ENCODE measurements at places on chromosomes 6 and 20.
A peak's percentile ranks its signal among the peaks of the same experiment; 100 is the strongest.

DNA sequence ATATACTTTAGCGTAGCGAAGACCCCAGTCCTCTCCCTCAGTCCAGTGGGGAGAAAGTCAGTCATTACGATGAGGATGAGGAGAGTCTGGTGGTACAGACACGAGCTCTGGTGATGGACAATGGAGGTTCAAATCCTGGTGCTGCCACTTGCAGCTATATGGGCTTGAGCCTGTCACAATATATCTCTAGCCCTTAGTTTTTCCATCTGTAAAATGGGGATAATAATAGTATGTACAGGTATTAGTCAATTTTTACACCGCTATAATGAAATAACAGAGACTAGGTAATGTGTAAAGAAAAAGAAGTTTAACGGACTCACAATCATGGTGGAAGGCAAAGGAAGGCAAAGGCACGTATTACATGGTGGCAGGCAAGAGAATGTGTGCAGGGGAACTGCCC is 237.9 kb downstream of the BCAS1 start:
- DNase-seq: no peak

- no peak for DNase-seq
Measured at GRCh38 chr6:107793191-107793590, 30.9 kb downstream of the SCML4 start.

- no peak for DNase-seq
Measured at GRCh38 chr6:53130569-53131290, 17.9 kb downstream of the GCM1 start.

DNA sequence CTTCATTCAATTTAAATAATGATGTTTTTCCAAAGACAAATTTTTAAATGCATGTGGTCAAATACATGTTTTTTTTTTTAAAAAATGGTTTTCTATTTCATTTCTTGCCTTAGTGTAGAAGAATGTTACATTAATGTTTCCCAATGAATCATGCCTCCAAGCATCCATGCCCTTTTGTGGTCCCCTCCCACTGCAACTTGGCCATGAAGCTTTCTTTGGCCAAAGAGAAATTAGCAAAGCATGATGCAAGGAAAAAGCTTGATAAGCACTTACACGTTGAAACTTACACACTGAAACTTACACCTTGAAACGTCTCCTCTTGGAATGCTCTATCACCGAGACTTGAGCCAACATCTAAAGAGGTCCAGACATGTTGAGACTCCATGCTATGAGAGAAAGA is 93.0 kb upstream of the ELOVL5 start:
- no peak for DNase-seq

GRCh38 chr6:150822932-150823331 is 42.6 kb upstream of the MTHFD1L start:
- no peak for DNase-seq

GRCh38 chr6:109194880-109195279 is 99.6 kb downstream of the CEP57L1 start:
- DNase-seq: no peak

GRCh38 chr6:139406577-139407343 is 32.3 kb upstream of the CITED2 start:
- no peak for DNase-seq

- no peak for DNase-seq
Measured at GRCh38 chr20:3473324-3473723, 2.5 kb downstream of the ATRN start.

GRCh38 chr20:61611401-61612180 is 359.5 kb downstream of the CDH4 start:
- no peak for DNase-seq

DNA sequence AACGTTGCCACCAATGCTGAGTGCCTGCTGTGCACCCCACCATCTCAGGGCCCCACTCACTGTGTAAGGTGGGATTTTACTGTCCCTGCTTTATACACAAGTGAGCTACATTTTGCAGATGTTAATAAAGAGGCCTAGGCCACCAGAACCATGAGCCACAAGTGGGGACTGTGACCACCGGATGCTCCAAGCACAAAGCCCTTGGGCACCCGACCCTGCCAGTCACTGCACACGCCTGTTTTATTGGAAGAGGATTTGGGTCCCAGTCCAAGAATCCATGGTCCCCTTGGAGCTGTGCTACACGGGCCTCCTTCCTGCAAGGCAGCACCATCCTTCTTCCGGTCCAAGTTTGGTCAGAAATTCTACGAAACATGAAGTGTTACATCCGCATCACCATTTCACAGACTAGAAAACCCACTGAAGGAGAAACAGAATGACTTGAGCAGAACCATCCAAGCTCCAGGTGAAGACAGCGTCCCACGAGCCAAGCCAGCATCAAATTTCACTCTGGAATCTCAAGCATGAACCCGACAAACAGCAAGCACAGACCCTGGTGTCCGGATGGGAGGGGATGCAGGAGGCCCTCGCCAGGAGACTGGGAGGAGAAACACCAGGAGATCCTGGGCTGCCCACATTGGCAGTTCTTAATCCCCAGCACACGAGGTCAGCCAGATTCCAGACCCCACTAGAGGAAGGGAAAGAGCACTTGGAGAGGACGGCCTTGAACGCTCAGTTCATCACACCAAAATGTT is 226.9 kb downstream of the DLL1 start:
- no peak for DNase-seq

- no peak for DNase-seq
Measured at GRCh38 chr6:144317736-144318135, 32.6 kb downstream of the UTRN start.

GRCh38 chr20:46945465-46945864 is 50.8 kb downstream of the EYA2 start:
- DNase-seq: no peak

- DNase-seq: no peak
Measured at GRCh38 chr6:1322156-1322555, 10.3 kb downstream of the FOXQ1 start.

DNA sequence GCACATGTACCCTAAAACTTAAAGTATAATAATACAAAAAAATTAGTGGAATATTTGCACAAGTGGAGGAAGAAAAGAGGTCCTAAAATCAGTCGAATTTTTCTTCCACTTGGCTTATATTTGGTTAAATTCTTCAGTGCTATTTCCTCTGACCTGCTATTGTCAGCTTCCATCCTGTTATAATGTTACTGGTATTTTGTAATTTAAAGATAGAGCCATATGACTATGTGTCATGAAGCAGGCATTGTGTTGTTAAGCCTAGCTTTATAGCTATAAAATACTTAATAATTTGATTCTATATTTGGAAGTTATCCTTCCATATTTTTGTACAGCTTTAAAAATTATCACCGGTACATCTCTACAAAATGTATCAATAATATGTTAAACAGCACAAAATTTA is 455.9 kb upstream of the MARCKS start:
- no peak for DNase-seq

- DNase-seq: peak; percentile 72
Measured at GRCh38 chr20:20360464-20360863, 7.4 kb upstream of the INSM1 start.

DNA sequence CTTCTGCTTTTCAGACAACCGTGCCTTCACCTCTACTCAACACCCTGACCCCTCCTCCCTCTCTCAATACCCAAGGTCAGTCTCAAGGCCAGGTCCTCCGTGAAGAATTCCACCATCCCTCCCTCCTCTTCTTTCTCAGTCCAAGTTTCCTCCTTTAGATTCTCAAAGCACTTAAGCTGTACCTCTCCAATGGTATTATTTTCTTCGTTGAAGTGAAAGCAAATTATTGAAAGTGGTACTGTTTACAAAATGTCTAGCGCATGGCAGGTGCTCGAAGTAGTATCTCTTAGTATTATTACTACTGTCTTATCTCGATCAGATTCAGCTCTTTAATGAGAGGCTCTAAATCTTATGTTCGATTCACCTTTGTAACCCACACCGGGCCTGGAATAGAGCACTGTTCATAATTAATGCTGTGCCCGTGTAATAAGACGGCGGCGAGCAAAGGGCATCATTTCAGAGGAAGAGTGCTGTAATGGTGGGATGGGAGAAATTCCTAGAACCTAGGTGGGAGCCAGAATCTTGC is 593 bp upstream of the RALGAPB start:
- DNase-seq: no peak

DNA sequence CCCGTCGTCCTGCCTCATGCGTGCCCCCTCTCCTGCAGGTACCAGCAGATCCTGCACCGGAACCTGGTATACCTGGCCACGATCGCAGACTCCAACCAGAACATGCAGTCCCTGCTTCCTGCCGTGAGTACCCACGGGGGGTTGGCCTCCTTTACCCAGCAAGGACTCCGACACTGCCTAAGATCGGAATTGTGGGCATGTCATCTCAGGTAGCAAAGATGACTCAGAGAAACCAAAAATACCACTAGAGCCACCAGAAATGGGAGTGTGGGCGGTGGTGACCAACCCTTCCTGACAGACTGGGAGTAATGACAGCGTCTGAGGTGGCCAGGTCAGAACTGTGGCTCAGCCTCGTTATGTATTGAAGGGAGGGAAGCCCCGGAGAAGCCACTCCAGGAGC is 16.3 kb downstream of the SS18L1 start:
- DNase-seq: no peak

- no peak for DNase-seq
Measured at GRCh38 chr6:147738516-147739162, 230.1 kb downstream of the SAMD5 start.

GRCh38 chr6:105553171-105553570 is 150.3 kb upstream of the PREP start:
- DNase-seq: no peak

- DNase-seq: no peak
Measured at GRCh38 chr20:10318291-10319024, 99.8 kb downstream of the SNAP25 start.

GRCh38 chr6:39999006-39999867 is 65.0 kb upstream of the MOCS1 start:
- DNase-seq: no peak

DNA sequence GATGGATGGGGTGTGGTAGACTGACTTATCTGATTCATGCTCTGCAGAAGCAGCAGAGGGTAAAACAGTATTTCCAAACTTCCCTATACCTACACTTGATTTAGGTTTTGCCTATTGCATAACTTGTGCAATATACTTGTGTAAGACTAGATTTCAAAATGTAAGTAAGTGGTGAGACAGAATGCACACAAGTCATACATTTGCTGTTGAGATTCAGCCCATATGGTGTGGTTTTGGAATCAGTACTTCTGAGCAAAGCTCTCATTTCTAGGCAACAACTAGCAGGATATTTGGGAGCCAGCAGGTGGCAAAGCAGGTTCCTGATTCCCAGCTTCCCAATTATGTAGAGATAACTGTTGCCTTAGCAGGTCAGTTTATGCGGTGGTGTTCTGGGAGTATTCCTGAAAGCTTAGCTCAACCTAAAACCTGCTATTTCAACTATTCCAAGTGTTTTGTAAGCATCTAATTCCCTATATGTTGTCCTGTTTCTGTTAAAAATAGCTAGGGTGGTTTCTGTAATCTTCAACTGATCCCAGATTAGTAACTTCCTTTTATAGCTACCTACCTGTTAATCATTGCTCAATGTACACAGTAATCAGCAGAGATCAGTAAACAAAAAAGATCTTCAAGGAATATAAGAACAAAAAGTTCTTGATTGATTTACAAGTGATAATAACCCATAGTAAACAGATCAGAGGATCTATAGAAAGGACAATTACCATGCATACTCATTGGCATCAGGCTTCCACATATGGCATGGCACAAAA is 8.5 kb upstream of the FABP7 start:
- no peak for DNase-seq

- no peak for DNase-seq
Measured at GRCh38 chr6:13989496-13990144, 64.9 kb downstream of the RNF182 start.

DNA sequence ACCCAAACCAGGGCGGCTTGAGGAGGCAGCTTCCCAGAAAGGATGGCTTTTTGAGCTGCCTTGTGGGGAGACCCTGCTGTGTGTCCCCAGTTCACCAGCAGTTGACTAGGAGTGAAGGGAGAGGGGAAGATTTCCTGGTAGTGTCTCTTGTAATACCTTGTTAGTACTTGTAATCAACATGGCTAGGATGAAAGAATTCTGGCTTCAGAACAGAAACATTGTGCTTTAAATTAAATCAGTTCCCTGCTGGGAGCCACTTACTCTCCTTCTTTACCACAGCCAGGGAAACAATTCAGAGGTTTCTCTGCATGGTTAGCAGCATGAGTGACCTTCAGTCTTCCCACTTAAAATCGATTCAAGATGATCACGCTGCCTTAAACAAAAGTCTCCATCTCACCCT is 525.4 kb upstream of the ID4 start:
- DNase-seq: no peak

- DNase-seq: no peak
Measured at GRCh38 chr20:32004963-32005362, 5.3 kb upstream of the CCM2L start.

GRCh38 chr6:137512757-137513605 is 18.8 kb upstream of the OLIG3 start:
- no peak for DNase-seq

DNA sequence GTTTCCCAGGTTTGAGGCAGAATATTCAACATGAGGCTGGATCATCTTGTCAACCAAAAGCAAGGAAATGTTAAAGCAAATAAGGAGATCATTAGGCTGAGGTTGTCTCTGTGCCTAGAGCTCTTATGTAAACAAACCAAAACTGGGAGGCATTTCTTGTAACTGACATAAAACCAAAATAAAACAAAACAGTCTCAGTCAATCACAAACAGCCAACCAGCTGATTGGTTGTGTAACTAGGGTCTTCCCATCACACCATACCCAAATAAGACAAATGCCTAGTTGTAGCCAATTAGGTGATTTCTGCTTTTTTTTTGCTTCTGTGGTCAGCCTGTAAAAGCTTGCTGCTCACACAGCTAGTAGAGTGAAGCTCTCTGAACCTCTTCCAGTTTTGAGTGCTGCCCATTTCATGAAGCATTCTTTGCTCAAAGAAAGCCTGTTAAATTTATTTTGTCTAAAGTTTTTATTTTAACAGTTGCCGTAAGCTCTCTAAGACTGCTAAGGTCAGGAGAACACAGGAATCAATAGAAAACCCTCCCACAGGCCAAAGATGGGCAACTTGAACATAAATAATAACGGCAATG is 8.9 kb upstream of the FITM2 start:
- peak; percentile 8 for DNase-seq

GRCh38 chr6:123518441-123519188 is 118.1 kb downstream of the TRDN start:
- DNase-seq: no peak

- DNase-seq: peak; percentile 58
Measured at GRCh38 chr20:58131551-58132142, 96.8 kb downstream of the ANKRD60 start.

DNA sequence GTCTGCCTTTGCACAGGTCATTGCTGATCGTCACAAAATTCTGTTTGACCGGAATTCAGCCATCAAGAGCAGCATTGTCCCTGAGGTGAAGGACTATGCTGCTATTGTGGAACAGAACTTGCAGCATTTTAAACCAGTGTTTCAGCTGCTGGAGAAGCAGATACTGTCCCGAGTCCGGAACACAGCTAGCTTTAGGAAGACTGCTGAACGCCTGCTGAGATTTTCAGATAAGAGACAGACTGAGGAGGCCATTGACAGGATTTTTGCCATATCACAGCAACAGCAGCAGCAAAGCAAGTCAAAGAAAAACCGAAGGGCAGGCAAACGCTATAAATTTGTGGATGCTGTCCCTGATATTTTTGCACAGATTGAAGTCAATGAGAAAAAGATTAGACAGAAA is 24.6 kb upstream of the CALHM6 start:
- no peak for DNase-seq

GRCh38 chr20:5122873-5123260 is 3.1 kb upstream of the PCNA start:
- DNase-seq: no peak
